ENCODE measurements at places on chromosomes 1 and 21.

GRCh38 chr1:210288116-210288515, 40.6 kb upstream of the HHAT start:
- DNase-seq, result no peak

DNA sequence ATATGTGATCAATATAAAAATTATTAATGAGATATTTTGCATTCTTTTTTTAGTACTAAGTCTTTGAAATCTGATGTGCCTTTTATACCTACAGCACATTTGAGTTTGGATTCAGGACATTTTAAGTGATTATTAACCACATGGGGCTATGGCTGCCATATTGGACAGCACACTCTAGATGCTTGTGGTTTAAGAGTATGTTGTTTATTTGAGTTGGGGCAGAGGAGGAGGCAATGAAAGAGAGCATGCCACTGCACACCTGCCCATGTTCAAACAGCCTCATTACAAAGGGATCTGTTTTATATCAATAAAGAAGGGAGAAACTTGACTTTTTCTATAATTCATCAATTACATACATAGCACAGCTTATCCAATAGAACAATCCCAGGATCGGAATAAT, 99.4 kb upstream of the EDEM3 start:
- DNase-seq, result no peak

- DNase-seq, result no peak
These were observed 69.3 kb downstream of the POU2F1 start for GRCh38 chr1:167289966-167290365.

- DNase-seq, result no peak
These were observed 28.9 kb downstream of the MAP10 start for GRCh38 chr1:232834066-232834465.

- peak; percentile 55 for DNase-seq
These were observed 1.8 kb upstream of the CYB5R1 start for GRCh38 chr1:202968895-202969295.

DNA sequence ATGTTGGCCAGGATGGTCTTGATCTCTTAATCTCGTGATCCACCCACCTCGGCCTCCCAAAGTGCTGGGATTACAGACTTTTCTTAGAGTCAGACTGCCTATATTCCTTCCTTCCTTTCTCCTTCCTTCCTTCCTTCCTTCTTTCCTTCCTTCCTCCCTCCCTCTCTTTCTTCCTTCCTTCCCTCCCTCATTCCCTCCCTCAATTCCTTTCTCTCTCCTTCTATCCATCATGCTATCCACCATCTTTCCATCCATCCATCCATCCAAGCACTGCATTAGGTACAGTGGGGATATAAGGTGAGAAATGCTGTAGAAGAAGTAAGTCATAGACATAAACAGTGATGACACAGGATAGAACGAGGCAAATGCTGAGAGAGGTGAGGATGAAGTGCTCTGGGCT, 13.2 kb downstream of the LAMC2 start:
- DNase-seq, result no peak

DNA sequence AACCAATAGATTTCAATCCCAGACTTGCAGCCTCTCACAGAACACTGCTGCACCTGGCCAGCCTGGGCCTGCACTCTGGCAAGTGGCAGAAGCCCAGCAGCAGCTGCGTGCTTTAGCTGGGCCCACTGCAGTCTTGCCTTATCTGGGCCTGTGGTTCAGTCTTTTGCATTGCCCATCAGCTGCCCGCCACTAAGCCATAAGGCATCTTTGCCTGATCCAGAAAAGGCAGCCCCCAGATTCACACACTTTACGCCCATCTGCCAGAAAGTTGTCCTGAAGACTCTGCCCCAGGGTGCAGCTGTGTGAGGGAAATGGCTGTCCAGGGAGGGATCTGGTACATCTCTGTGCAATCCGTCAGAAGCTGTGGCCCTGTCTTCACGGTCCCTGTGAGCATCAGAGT, 217.0 kb downstream of the DNAH14 start:
- DNase-seq, result no peak

- DNase-seq, result no peak
These were observed 73.5 kb upstream of the WNT4 start for GRCh38 chr1:22216210-22216883.

- no peak for DNase-seq
These were observed 37.0 kb downstream of the S100A6 start for GRCh38 chr1:153498746-153499145.

- no peak for DNase-seq
These were observed 1.0 kb upstream of the PGLYRP4 start for GRCh38 chr1:153349363-153350320.

DNA sequence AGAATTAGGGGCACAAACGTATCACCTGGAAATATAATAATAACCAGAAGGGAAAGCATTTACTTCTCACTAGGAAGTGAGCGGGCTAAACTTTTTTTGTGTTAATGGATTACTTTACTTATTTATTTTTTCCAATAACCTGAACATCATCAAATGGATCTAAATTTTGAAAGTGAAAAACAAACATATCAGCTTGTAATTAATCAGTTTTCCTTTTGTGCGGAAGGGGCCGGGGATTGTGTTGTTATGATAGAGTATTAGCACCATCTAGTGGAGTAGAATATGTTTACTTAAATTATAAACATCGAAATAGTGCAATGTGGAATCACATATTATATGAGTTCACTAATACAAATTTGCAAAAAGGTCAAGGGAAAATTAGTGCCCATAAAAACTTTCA, 9.0 kb downstream of the CFH start:
- DNase-seq, result no peak

DNA sequence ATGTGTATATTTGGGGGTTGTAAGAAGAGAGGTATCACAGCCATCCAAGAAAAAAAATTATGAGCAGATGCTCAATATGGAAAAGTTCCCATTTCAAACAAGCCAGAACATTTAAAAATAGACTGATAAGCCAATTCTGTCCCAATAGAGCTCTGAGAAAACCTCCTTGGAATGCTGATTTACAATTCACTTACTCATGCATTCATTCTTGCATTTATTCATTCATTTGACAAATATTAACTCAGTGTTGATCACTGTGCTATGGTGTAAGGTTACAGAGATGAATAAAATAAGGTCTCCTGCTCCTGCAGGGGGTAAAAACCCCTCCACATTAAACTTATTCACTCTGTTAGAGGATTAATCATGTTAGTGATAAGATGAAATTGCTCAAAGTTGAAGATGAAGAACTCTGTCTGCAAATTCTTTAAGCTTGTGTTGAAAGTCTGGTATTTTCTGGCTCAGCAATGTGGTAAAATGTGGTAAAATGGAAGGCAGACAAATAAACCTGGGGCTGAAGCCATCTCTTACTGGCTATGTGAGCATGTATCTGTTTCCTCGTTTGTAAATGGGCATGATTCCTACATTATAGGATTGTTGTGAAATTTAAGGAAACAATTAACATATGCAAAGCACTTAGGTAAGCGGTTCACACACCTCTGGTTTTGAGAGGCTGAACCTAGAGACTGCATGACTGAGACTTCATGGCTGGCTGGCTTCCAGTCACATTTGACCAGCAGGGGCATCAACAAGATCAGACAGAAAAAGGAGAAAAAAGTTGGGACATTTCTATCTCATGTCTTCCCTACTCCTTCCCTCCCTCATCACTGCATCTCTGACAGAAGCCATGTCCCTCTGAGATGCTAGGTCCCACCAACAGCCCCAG, 45.0 kb upstream of the DAB1 start:
- DNase-seq, result no peak

- DNase-seq, result no peak
These were observed 42.6 kb upstream of the CTPS1 start for GRCh38 chr1:40936931-40937339.

GRCh38 chr1:234589854-234590620, 19.9 kb downstream of the IRF2BP2 start:
- DNase-seq, result no peak
